ENCODE measurements at places on chromosomes 7 and 10.

- DNase-seq, result no peak
These were observed 43.8 kb downstream of the ADAMTS14 start for GRCh38 chr10:70715853-70716795.

DNA sequence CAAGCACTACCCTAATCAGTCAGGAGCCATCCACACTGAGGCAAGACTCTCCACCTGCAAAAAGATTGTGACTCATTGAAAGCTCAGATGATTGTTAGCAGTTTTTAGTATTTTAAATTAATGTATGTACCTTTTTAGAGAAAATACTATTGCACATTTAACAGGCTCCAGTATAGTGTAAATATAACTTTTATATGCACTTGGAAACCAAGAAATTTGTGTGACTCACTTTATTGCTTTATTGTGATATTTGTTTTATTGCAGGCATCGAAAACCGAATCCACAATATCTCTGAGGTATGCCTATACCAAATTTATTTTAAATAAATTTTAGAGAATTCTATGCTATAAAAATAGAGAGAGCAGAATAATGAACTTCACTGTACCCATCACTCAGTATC is 122.0 kb downstream of the TEX36 start:
- no peak for DNase-seq

- no peak for DNase-seq
These were observed 133.1 kb downstream of the MAPK8 start for GRCh38 chr10:48439581-48440041.

- DNase-seq, result no peak
These were observed 999.7 kb downstream of the NRG3 start for GRCh38 chr10:82874671-82875070.

- DNase-seq, result no peak
These were observed 124.0 kb downstream of the IQUB start for GRCh38 chr7:123410273-123410904.

- no peak for DNase-seq
These were observed 573.9 kb downstream of the GATA3 start for GRCh38 chr10:8628351-8628750.

DNA sequence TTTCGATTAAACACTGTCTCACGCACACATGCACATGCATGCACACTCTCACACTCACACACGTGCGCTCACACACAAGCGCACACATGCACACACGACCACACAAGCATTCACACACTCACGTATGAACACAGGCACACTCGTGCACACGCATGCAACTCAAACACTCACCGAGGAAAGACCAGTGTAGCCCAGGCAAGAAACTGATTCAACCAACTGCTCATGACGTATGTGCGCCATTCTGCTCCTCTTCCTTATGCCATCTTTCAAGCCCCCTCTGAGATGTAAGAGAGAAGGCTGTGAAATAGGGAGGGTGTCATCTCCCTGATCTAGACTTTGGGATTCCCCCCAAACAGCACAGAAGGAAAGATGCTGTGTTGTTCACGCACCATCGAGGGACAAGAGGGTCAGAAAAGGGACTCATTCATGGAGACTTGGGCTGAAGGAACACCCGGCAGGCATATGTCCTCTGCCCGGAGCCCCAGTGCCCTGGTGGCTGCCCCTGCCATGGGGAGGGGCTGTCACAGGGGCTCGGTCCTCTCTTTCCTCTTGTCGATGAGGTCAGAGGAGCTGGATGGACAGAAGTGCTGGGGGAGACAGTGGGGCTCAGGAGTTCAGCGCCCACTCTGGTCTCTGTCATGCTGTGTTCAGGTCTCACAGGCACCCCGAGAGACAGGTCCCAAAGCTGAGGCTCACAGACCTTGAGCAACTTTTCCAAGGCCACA is 130.1 kb upstream of the SHH start:
- no peak for DNase-seq

- no peak for DNase-seq
These were observed 45.4 kb downstream of the TMEM229A start for GRCh38 chr7:123987445-123987844.

DNA sequence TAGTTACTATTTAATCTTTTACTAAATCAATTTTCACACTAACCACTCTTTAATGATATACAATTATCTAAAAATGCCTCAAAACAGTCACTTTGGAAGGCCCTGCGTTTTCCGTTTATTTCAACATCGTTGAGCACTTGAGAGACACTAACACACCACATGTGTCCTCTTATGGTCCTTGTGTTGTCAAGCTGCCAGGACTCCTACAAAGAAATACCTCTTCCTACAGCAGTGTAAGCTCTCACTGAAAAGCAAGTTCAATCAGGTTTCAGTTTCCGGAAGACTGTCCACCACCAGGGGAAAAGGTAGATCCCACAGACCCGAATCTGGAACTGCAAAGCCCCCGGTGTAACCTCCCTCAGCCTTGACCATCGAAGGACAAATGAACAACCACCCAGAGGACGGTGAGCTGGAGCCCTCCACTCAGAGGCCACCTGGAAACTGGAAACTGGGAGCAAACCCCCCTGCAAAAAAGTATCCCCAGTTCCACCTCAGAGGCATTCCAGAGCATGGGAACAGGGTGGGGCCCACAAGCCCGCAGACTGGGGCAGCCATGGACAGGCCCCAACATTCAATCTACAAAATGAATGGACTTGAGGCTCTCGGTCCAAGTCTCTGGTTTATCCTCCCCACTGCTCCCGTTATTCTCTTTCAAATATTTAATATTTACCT is 37.6 kb downstream of the KCNH2 start:
- no peak for DNase-seq

DNA sequence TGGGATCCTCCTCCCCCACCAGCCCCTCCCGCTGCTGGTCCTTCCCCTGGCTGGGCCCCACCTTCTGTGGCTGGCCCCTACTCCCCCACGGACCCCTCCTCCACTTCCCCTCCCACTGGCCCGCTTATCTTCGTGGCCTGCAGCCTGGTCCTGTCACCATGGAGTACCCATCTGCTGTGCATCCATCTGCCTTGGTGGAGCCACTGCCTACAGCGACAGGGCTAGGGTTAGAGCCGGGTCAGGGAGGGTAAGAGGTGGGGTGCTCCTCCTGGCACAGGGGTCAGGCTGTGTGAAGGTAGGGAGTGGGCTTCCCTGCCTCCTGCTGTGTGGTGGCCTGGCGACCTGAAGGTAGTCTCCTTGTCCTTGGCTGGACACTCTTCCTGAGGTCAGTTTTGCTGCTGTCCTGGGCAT is 5.2 kb downstream of the ADCY1 start:
- DNase-seq, result no peak

DNA sequence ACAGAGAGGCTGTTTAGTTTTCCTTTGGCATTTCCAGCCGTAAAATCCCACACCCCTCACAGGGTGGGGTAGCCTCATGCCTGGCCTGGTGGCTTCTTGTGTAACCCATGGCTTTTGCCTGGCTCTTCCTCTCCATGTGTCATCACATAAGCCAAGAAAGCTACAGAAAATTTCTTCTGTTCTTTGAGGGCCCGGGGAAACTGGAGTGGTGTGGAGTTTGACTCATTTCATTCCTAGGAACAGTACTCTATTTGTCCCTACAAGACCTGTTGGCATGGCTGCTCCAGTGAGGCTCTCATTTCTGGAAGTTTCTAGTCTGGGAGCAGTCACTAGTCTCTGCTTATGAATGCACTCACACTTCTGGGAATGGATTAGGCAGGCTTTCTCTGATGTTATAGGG is 523.9 kb downstream of the SUGCT start:
- no peak for DNase-seq

DNA sequence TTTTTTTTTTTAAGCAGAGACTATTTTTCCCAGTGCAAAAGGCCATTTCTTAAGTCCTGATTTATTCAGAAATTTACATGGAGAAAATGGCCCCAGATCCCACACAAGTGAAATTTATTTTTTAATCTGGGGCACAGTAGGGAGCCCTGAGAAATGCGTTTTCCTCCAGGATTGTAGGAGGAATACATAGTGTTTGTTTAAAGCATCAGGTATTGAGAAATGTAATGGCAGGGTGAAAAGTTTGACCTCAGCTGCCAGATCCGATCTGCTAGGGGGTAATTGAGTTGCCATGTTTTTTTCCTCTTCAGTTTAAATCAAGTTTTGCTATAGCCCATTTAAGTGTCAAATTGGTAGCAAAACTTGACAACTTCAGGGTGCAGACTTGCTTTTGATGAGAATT is 110.0 kb downstream of the LRMDA start:
- no peak for DNase-seq

DNA sequence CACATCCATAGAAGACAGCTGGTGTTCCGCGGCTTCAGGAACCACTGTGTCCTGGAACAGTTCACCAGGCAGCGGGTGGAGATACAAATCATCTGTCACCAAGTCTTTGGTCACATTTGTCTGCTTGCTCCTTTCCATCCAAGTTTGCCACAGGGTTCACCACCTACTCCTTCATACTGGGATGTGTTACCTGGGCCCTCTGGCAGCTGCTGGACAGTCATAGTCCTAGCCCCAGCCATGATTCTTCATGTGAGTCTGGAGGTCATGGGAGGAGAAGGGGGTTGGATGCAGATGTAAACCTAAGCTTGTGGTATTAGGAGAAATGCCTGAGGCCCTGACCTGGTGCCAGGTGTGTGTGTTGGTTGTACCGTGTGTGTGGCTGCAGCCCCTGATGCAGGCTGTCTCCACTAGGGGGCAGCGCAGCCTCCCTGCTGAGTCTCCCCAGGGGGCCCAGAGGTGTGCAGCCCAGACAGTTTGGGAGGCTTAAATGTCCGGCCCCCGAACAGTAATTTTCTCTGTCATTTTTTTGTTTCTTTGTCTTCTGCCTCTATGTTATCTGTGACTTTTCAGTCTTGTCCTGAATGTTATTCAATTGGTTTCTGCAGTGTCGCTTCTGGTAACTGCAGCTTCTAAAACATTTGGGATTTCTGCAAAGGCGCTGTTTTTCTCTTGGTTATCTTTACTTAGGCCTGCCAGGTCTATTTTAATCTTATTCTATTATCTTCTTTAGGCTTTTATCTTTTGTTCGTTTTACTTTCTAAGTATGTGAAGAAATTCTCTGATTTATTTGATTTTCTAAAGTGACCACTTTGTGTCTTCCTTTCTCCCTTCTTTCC is 14.8 kb downstream of the NPS start:
- peak; percentile 35 for DNase-seq

- DNase-seq, result peak; percentile 53
These were observed 10.8 kb downstream of the NEURL1 start for GRCh38 chr10:103504181-103504783.

DNA sequence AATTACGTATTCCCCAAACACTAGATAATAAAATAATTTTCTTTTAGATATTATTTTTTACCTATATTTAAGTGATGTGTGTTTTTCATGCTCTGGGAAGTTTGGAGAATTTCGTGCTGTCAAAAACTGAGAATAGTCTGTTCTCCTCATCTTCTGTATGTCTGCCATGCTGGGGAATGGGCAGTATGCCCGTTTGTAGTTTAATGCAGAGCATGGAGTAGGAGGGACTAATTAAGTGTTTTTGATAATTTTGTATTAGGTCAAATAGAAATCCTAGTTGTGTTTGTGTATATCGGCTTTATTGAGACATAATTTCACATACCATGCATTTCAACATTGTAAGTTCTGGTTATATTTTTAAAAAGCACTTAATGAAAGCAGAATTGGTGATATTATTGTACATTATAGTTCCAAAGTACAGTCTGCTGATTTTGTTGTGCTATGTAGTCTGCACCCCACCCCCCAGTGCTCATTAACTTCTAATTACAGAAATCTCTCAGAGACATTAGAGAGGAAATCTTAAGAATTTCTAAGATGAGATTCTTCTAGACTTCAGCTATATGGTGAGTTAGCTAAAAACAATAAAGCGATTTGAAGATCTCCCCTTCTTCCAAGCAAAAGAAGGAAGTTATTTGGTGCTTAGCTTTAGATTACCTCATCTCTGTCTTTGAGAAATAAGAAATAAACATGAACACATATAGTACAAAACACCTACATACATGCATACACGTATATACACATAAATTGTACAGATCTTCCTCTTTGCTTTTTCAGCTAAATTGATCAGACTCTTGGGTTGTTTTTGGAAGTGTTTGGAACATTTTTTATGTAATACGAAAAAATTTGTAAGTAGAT is 22.2 kb downstream of the ZRANB1 start:
- DNase-seq, result no peak

- DNase-seq, result no peak
These were observed 154.7 kb downstream of the PTPN20 start for GRCh38 chr10:47065903-47066302.

GRCh38 chr10:55410415-55410885 is 609.4 kb upstream of the PCDH15 start:
- no peak for DNase-seq

GRCh38 chr7:110775046-110775445 is 315.9 kb upstream of the LRRN3 start:
- DNase-seq, result no peak

DNA sequence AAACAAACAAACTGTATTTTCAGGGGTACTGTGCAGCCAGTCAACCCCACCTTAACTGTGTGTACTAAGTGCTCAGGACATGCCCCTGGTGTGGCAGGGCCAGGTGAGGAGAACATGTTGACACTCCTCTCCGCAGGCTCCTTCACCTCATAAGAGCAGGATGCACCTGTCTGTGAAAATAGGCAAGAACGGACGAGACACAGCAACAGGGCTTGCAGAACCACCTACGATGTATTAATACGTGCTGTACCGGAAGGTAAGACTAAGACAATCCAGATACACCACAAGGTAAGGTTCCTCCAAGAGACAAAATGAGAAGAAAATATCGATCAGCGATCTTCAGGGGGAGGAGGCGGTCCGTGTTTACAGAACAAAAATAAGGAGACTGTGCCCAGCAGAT is 65.8 kb upstream of the CAMK2B start:
- no peak for DNase-seq

DNA sequence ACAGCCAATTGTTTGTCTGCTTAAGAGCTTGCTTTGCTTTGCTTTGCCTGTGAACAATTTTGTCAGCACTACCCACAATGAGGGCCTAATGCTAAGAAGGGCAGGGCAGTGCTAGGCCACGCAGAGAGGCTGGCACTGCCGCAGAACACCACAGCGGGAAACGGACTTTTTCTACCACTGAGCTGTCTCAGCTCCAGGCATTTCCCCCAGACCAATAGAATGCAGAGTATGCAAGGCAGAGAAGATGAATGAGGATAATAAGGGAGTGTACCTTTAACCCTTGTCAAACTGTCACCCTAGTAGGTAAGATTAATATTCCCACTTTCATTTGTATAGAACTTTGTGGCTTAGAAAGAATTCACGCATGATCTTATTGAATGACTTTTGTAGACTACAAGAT is 104.5 kb downstream of the SH3PXD2A start:
- no peak for DNase-seq

DNA sequence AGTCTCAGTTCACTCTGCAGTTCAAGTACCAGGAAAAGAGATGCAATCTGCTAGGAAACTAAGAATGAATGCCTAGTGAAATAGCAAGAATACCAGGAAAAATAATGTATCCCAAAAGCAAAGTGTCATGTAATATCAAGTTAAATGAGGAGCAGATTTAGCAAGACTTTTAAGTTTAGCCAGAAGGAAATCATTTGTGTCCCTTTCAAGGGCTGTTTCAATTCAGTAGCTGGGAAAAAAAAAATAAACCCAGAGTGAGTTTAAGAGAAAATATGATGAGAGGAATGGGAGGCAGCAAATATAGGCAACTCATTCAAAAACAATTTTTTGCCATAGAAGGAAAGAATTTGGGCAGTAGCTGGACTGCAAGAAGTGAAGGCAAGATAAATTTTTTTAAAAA is 135.8 kb downstream of the DGKB start:
- no peak for DNase-seq

- DNase-seq, result no peak
These were observed 75.3 kb upstream of the DNAAF5 start for GRCh38 chr7:651032-651728.
